ENCODE measurements at places on chromosomes 13 and 19.

DNA sequence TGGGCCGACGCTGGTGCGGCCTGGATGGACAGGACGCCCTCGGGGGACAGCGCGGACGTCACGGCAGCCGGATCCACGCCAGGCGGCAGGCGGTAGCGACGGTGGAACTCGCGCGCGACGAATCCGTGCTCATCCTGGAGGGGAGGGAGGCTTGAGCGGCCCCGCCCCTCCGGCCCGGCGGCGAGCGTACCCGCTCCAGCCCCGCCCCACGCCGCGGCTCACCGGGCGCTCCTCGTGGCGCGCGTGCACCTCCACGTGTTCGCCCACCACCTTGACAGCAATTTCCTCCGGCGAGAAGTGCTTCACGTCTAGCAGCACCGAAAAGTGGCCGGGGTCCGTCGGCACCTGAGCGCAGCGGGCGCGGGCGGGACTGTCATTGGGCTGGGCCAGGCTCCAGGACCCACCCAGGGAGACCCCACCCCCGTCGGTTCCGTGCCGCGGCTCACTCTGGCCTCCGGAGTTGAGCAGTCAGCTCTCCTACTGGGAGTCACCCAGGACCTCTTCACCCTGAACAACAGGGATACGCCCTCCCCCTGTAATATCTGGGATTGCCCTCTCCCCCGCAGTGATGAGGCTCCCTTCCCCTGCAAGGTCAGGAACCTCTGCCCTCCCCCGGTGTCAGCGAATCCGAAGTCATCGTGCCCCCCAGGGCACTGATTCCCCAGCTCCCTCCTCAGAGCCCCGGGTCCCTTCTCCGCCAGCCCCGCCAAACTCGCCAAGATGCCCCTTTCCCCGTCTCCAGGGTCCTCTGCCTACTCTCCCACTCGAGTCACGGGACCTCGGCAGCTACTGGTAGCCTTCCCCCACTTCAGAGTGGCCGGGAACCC is 1.1 kb downstream of the HSPB6 start:
- peak; percentile 51 for DNase-seq

- peak; percentile 87 for DNase-seq
These were observed 73.4 kb downstream of the RYR1 start for GRCh38 chr19:38506723-38507550.

DNA sequence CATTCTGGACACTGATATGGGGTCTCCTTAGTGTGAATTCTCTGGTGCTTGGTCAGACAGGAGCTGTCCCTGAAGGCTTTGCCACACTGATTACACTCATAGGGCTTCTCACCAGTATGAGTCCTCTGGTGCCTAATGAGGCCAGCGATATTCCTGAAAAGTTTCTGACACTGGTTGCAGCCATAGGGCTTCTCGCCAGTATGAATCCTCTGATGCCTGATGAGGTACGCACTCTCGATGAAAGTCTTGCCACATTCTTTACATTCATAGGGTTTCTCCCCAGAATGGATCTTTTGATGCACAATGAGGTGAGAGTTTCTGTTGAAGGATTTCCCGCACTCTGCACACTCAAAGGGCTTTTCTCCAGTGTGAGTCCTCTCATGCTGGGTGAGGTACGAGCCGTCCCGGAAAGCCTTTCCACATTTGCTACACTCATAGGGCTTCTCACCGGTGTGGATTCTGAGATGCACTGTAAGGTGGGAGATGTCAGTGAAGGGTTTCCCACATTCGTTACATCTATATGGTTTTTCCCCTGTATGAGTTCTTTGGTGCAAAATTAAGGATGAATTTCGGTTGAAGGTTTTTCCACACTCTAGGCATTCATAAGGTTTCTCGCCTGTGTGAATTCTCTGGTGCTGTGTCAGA is 22.4 kb downstream of the ZNF329 start:
- DNase-seq: no peak

GRCh38 chr13:110415669-110416068 is 108.6 kb downstream of the COL4A2 start:
- no peak for DNase-seq

DNA sequence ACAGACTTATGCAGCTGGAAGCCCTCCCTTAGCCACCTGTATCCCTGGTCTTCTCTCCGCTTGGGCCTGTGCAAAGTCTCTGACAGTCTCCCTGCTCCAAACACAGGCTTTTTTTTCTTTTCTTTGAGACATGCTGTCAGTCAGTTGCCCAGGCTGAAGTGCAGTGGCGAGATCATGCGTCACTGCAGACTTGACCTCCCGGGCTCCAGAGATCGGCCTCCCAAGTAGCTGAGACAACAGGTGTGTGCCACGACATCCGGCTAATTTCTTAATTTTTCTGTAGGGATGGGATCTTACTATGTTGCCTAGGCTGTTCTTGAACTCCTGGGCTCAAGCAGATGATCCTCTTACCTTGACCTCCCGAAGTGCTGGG is 1.6 kb downstream of the MZF1 start:
- no peak for DNase-seq

DNA sequence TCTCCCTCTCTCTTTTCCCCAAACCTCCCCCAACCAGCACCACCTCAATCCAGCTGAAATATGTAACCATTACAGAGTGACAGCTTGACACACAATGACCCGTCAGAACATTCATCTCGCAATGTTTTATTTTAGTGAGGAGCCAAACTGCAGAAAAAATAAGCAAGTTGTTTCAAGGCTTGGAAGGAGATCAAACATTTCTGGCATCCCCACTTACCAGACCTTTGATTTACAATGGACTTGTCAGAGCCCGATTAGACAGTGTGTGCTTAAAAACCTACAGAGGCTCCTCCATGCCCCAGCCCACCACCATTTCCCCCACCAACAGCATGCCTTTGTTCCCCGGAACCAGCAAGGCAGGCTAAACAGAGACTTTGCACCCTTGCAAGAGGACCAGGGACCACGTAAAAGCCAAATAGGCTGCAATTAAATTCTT is 382.8 kb upstream of the ZNF507 start:
- no peak for DNase-seq

DNA sequence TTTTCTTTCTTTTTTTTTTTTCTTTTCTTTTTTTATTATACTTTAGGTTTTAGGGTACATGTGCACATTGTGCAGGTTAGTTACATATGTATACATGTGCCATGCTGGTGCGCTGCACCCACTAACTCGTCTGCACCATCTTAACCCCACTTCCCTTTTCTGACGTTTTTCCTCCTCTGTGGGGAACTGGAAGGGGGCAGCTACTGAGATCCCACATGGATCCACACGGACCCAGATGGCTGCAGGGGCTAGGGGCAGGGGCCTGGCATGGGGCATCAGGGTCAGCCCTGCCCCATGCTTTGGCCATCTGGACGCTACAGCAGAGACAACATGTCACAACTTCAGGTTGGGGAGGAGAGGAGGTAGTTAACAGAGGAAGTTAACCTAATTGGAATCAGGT is 54.3 kb downstream of the RUBCNL start:
- DNase-seq: no peak

- no peak for DNase-seq
These were observed 17.5 kb downstream of the BORA start for GRCh38 chr13:72745260-72745659.

DNA sequence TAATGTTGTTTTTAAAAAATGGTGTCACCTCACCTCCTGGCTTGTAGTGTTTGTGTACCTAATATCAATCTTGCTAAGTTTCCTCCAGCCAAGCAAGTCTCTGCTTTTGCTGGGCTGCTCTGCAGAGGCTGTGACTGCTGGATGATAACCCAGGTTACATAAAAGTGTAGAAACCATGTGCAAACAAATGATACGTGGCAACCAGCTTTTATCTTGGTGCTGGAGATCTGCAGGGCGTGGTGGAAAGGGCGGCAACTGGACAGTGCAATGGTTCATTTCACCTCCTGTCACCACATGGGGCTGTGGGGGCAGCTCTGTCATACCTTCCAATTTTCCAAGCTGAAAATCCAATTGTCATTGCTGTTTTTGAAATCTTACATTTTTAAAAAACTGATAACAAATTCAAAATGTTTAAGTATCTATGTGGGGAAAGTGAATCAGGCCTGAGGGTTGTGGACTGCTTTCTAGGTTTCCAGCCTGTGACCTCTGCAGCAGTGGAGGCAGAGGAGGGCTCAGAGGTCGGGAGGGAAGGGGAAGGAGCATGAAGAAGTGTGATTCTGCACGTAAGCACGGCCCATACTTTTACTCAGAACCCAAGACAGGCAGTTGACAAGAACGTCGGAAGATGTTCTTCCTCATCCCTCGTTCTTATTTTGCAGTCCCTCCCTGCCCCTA is 9.7 kb downstream of the GPR42 start:
- DNase-seq: no peak

GRCh38 chr19:55695511-55696290 is 20.7 kb downstream of the EPN1 start:
- no peak for DNase-seq

DNA sequence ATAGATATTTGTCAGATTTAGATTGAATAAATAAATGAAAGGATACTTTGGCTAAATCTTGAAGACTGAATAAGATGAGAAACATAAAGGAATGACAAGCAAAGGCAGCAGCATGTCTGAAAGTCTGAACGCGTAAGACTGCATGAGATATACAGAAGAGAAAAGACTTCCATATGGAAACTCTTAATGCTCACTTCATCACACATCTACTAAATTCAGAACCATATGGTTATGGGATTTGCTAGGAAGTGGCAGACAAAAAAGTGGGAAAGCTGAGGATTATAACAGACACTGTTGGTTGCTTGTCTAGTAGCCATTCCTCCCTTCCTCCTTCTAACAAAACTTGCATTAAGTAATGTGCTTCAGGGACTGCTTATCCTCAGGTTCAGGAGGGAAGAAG is 446.7 kb downstream of the KCTD12 start:
- DNase-seq: no peak

DNA sequence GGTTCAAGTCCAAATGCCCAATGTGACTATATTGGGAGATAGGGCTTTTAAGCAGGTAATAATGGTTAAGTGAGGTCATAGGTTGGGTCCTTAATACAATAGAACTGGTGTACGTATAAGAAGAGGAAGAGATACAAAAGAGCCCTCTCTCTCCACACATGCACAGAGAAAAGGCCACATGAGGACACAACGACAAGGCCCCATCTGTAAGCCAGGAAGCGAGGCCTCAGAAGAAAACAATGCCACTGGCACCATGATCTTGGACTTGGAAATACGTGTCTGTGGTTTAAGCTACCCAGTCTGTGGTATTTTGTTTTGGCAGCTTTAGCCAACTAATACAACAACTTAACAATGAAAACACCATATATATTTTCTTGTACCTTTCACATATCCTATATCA is 23.4 kb upstream of the RFC3 start:
- no peak for DNase-seq

GRCh38 chr13:35995136-35995535 is 136.0 kb downstream of the DCLK1 start:
- no peak for DNase-seq

DNA sequence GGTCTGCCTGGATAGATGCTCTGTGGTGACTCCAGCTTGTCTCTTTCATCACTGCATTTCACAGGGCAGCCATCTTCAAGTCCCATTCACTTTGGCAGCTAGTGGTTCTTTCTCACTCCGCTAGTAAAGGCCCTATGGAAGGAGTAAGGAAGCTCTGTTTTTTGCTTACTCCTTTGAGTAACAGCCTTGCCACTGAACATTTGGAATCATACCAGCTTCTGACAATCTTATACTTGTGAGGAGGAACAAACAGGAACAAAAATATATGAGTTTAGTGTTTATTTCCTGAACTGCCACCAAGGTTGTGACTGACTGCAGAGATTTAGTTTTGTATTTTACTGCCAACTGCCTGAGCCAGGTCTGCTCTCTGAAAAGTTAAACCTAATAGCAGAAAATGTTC is 38.7 kb downstream of the KCTD4 start:
- DNase-seq: no peak

DNA sequence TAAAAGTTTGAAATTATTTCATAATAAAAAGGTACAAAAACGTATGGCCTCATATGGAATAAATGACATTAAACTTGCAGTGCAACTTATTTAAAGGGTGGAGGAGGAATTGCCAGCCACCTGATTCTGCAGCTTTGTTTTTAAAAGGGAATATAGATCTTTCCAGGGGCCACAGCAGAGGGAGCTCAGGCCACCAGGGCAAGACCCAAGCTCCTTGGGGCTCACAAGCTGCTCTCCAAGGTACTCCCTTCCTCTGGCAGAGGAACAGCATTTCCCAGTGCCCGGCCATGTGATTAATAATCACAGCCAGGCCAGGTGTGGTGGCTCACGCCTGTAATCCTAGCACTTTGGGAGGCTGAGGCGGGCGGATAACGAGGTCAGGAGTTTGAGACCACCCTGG is 6.2 kb downstream of the ACOD1 start:
- DNase-seq: no peak

DNA sequence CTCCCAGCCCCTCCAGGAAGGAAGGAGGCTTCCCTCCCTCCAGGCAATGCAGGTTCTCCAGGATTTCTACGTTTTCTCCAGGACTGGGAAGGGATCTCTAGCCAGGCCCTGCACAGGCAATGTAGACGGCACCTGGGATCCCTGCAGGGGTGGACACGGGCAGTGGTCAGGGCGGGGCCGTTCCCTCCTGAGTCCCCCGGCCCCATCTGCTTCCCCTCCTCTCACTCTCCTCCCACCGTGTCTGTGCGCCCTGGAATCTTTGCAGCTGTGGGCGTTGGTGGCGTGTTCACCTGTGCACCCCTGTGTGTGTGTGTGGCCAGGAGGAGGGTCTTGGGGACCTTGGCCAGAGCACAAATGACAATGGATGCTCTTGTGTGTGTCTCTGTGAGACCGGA is 10.0 kb downstream of the NRTN start:
- DNase-seq: no peak

Data from CD4-positive, alpha-beta T cell treated with Interleukin-2 at 100 ng/mL for 4 hours (primary cell).